ENCODE measurements at places on chromosomes 2 and 18.
A peak's percentile ranks its signal among the peaks of the same experiment; 100 is the strongest.

DNA sequence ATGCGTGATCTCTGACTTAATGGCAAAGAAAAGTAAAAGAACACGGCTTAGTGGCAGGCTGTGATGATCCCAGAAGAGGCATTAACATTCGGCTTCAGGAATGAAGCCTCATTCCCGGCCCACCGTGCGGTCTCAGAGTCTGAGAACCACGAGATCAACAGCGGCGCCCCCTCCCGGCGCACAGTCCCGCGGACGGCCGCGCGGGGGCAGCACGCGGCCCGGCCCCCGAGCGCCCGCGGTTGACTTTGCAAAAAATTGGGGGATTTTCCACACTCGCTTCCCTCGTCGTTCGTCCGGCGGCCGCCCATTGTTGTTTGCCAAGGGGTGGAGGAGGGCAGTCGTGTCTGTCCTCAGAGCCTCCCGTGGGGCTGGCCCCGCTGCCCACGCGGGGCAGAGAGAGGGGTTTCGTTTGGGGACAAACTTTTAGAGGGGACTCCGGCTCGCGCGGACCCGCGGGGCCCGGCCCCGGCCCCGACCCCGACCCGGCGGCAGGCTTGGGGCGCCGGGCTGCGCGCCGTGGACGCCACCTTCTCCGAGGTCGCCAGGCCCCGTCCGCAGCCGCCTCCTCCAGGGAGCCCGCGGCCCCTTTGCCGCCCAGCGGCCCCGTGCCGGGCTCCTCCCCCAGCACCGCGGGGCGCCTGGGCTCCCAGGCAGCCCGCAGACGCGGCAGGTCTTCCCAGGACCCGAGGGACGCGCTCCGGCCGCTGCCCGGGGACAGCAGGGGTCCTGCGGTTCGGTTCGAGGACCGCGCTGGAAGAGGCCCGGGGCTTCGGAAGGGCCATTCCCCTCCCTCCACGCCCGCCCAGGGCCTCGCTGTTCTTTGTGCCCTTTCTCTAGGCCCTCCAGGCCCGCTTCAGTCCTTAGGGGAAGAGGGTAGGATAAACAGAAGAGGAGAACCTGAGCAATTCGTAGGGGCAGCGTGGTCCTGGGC is 3.4 kb upstream of the HS6ST1 start:
- peak; percentile 36 for DNase-seq

DNA sequence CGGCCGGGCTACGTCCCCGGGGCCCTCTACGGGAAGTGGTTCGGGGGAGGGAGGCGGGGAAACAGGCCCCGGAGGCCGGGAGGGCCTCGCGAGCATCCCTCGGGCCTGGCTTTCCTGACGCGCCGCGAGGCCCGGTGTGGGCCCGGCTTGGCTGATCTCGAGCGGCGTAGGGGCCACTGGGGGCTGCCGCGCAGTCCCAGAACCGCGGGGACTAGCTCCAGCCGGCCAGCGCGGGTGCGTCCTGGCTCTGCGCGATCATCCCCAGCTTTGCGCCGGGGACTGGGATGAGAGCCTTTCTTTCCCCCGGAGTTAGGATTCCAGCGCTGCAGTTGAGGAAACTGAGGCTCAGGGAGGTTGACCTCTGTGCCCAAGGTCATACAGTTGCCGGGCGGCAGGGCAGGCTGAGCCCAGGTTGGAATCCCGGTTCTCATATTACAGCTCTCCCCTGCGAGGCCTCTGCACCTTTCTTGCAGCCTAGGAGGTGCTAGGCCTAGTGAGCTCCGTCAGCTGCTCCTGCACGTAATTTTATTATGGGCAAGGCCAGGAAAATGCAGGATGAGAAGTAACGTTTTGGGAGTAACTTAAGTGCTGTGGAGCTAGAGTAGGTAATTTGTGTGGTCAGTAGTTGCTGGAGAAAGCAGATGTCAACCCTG is 501 bp downstream of the LPIN1 start:
- DNase-seq = no peak

GRCh38 chr2:222939208-222939856 is 78.5 kb downstream of the ACSL3 start:
- peak; percentile 22 for DNase-seq

DNA sequence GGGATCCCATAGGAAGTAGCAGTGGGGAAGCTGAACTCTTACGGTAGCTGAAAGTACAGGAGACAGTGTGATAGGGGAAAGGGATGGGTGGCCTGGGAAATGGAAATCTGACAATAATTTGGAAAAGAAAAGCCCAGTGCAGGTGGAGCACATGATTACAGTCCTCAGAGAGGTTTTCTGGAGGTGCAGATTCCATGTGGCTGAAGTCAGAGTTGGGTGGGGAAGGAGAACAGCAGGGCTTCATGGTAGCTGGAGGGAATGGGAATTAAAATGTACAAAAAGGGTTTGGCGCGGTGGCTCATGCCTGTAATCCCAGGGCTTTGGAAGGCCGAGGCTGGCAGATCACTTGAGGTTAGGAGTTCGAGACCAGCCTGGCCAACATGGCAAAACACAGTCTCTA is 12.2 kb downstream of the HRH4 start:
- DNase-seq = no peak

GRCh38 chr2:156590085-156590739 is 154.0 kb downstream of the GPD2 start:
- DNase-seq = no peak

GRCh38 chr2:100554798-100555407 is 7.9 kb upstream of the PDCL3 start:
- no peak for DNase-seq

- no peak for DNase-seq
These were observed 160.1 kb downstream of the ALK start for GRCh38 chr2:29761278-29761677.

GRCh38 chr2:121128741-121129659 is 156.0 kb downstream of the TFCP2L1 start:
- no peak for DNase-seq

GRCh38 chr2:3355951-3356569 is 21.6 kb downstream of the EIPR1 start:
- no peak for DNase-seq

GRCh38 chr2:218262631-218263586 is 2.1 kb downstream of the GPBAR1 start:
- no peak for DNase-seq

DNA sequence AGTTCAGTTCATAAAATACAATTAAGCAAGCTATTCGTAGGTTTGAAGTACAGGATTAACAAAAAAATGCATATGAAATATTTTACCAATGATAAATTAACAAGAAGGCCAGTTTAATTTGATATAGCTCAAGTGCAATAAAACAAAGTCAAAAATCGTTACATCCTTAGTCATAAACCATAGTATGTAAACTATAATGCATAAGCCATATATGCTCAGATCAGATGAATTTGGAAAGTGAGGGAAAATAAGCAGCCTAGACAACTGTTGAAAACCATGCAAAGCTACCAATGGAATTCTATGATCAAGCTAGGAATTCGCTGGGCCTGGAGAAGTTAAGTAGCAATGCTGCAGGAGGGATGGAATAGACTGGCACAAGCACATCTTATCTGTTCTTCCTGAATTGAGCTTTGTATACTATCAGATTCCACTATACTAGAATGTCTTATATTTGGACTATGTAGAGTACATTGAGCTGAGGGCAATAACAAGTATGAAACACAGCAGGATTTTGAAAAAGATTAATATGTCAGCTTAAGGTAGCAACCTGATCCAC is 682.0 kb downstream of the IRS1 start:
- DNase-seq = no peak

DNA sequence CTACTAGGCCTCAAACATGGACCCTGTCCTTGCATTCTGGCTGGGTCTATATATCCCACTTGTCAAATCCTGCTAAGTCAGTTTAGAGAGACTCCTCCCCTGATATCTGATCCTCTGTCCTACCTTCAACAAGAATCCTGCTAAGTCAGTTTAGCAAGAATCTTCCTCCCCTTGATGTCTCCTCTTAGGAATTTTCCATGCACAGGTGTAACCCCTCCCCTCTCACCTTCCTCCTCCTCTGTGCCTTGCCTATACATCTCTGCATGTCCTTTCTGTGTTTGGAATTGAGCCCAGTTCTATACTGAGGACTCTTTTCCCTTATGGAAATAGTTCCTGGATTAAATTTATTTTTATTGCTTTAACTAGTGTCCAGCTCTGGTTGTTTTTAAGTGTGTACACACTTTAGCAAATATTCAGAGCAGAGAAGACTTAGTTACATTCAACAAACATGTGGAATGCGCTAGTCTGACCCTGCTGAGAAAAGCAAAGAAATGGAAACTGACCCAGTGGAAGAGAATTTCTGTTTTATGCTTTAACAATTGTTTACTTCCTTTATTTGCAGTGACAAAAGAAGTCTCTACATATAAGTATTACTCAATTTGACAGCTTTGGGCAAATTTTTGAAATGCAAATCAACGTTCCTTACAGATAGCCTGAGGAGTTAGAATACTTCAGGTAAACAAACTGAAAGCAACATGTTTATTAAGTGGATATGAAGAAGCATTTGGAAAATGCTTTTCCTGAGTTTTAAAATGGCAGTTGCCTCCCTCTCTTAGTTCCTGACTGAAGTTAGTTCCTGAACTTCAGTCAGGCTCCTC is 80.6 kb downstream of the RIT2 start:
- no peak for DNase-seq

GRCh38 chr18:40949114-40949950 is 1005.7 kb upstream of the PIK3C3 start:
- no peak for DNase-seq

- no peak for DNase-seq
These were observed 138.1 kb downstream of the SEPTIN10 start for GRCh38 chr2:109475531-109476210.

DNA sequence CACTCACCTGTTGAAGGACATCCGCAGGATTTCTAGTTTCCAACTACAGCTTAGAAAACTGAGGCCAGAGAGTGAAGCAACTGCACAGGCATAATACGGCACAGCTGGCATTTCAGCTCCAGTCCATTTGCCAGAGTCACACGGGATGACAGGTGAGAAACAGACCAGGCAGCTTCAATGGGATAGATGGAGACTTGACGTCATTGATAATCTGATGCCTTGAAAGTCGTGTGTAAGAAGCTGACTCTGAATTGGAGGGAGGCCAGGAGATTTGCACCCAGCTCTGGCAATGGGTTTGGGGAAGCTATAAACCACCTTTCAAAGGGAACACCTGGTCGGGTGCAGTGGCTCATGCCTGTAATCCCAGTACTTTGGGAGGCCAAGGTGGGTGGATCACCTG is 12.4 kb upstream of the DNMT3A start:
- no peak for DNase-seq

DNA sequence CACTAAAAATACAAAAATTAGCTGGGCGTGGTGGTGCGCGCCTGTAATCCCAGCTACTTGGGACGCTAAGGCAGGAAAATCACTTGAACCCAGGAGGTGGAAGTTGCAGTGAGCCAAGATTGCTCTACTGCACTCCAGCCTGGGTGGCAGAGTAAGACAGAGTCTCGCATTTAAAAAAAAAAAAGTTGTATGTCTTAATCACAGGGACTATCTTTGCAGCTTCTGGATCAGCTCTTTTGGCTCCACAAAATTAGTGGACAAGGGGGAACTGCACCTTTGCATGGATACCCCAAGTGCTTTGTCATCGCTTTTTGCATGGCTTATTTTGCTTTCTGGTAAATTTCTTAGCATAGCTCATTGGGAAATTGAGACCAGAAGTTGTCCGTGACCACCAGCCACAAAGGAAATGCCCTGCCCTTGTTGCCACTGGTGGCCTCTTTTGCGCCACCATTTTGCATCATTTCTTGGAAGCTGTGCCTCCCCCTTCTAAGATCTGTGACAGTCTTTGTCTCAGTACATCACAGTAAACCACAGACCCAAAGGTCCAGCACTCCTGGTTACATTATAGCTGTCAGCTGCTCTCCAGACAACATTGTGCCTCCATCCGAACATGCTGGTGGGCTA is 43.9 kb upstream of the PCBP1 start:
- DNase-seq = no peak
